ENCODE measurements at places on chromosomes 2 and 18. TPM values are rescaled to one million over a fixed set of nuclear protein-coding genes. Genes with fewer than 3 reads are reported as not detected.

The UBXN2A gene
- total RNA-seq, result 18.9 TPM

The REG3A gene
- not detected for total RNA-seq

- DNase-seq, result no peak
- peaks cover 14% of the 10 kb centered on the region for H3K27me3 ChIP-seq
- H3K27ac ChIP-seq, result no peak overlapping the region
- no peaks in the 10 kb centered on the region for H3K4me1 ChIP-seq
- H3K4me3 ChIP-seq, result no peak overlapping the region
Measured at GRCh38 chr2:165328272-165328671, 89.1 kb downstream of the SCN2A start.

- peak overlapping the region; percentile 27 for H3K27ac ChIP-seq
- peaks cover 17% of the 10 kb centered on the region for H3K4me1 ChIP-seq
- H3K4me3 ChIP-seq, result no peak overlapping the region
- no peaks in the 10 kb centered on the region for H3K27me3 ChIP-seq
- H3K36me3 ChIP-seq, result peaks cover 5% of the 10 kb centered on the region
- no peak for DNase-seq
Measured at GRCh38 chr18:48896326-48896874, 54.4 kb downstream of the SMAD7 start.

DNA sequence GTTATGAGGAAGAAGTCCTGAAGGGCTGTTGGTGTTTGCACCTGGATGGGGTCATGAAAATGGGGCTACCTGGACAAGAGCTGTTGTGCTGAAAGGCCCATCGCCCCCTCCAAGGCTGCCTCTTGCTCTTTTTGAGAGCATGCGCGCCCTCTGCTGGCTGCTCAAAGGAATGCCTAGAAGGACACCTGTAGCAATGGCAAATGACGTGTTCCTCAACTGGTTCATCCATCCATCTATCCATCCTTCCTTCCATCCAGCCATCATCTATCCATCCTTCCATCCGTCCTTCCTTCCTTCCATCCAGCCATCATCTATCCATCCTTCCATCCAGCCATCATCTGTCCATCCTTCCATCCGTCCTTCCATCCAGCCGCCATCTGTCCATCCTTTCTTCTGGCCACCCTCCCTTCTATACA lies 17.2 kb upstream of the RPL31 start:
- no peaks in the 10 kb centered on the region for H3K27me3 ChIP-seq
- peaks cover 14% of the 10 kb centered on the region for H3K36me3 ChIP-seq
- H3K4me1 ChIP-seq, result peaks cover 11% of the 10 kb centered on the region
- H3K27ac ChIP-seq, result no peak overlapping the region

DNA sequence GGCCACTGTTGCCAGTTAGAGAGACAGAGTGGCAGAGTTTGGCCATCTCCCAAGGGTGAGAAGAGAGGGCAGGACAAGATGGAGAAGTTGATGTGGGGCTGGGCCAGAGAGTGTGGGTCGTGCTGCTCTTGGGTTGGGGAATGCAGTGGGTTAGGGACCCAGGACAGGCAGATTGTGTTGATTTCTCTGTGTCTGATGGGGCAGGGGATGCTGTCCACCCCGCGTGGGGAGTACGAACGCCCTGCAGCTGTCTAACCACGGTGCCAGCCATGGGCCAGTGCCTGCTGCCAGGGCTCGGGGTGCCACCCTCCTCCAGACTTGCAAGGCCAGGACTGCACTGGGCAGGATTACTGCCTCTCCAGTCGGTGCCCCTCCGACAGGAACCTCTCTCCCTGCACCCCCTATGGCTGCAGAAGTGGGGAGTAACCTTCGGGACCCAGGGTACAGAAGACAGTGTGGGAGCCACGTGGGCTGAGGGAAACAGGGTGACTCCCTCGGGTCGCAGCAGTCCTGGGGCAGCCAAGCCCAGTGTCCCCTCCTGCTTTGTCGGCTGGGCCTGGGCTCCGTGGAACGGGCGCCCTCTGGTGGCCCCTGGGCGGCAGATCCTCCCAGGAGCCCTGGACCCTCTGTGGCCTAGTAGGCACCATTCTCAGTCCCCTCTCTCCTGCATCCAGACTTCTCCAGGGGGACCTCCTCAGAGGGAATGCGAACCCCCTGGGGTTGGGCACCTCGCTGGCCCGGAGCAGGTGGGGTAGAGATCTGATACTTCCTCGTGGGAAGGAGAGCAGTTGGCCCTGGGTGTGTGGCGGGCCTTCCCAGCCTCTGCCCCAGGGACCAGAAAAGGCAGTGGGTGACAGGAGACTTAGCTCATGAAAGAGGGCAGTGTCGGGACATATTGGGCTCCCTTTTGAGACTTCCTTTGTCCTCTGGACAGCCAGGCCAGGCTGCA lies 2.7 kb downstream of the GPC1 start:
- peak overlapping the region; percentile 74 for H3K4me3 ChIP-seq
- H3K27me3 ChIP-seq, result no peaks in the 10 kb centered on the region
- no peak for DNase-seq
- peaks cover 32% of the 10 kb centered on the region for H3K4me1 ChIP-seq

- no peak for DNase-seq
- no peaks in the 10 kb centered on the region for H3K27me3 ChIP-seq
- no peaks in the 10 kb centered on the region for H3K36me3 ChIP-seq
- H3K27ac ChIP-seq, result no peak overlapping the region
- H3K4me3 ChIP-seq, result no peak overlapping the region
- H3K4me1 ChIP-seq, result peaks cover 9% of the 10 kb centered on the region
Measured at GRCh38 chr2:188903740-188904139, 70.4 kb upstream of the COL3A1 start.

GRCh38 chr2:46723346-46723745 lies 192.3 kb downstream of the MCFD2 start:
- peaks cover 5% of the 10 kb centered on the region for H3K36me3 ChIP-seq
- H3K27me3 ChIP-seq, result no peaks in the 10 kb centered on the region
- H3K4me1 ChIP-seq, result peaks cover 75% of the 10 kb centered on the region
- H3K4me3 ChIP-seq, result no peak overlapping the region
- no peak for DNase-seq

Measured in osteocyte (in vitro differentiated cells).